ENCODE measurements at places on chromosomes 11 and 22. TPM values are rescaled to one million over a fixed set of nuclear protein-coding genes. Genes with fewer than 3 reads are reported as not detected.
A peak's percentile ranks its signal among the peaks of the same experiment; 100 is the strongest.

OR8G5 gene
- not detected for total RNA-seq

F2 gene
- not detected for total RNA-seq

DNA sequence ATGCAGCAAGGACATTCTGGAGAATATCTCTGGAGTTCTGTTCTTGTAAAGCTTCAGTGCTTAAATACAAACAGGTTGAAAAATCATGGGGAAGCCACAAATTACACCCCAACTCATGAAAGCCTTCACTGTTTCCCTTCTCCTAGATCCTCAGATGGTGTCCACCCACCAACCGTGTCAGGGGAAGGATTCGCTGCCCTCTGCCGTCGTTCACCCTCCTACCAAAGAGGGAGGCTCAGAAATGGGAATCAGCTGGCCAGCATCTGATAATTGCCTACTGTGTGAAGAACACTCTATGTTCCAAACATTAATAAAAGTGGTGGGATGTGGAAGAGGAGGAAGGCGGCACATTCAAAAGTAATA lies 7.4 kb upstream of the HEPACAM start:
- no peak overlapping the region for H3K27ac ChIP-seq
- no peak for DNase-seq
- H3K36me3 ChIP-seq: no peaks in the 10 kb centered on the region
- H3K4me1 ChIP-seq: no peaks in the 10 kb centered on the region
- H3K4me3 ChIP-seq: no peak overlapping the region

GRCh38 chr11:47986219-47986618 lies 5.9 kb downstream of the PTPRJ start:
- no peaks in the 10 kb centered on the region for H3K27me3 ChIP-seq
- peaks cover 58% of the 10 kb centered on the region for H3K4me1 ChIP-seq
- no peaks in the 10 kb centered on the region for H3K36me3 ChIP-seq
- peak overlapping the region; percentile 24 for H3K4me3 ChIP-seq

DNA sequence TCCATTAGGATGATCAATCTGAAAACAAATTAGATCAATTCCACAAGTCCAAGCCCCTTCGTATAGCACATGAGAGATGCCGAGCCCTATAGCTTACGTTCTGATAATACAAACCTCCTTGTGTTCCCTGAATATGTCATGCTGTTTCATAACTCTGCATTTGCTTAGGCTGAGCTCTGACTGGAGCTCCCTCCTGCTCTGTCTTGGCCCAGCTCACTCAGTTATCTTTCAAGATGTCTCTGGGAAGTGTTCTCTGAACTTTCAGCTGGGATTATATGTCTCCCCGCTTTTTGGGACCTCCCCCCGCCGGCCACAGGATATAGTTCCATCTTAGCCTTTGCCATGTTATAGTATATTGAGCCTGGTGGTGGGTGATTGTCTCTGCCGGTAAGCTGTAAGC lies 44.0 kb downstream of the FDX1 start:
- H3K36me3 ChIP-seq: no peaks in the 10 kb centered on the region
- H3K27me3 ChIP-seq: no peaks in the 10 kb centered on the region
- no peaks in the 10 kb centered on the region for H3K4me1 ChIP-seq
- no peak for DNase-seq

ELF5 gene
- total RNA-seq: not detected

- no peak overlapping the region for H3K4me3 ChIP-seq
- H3K27ac ChIP-seq: no peak overlapping the region
- peak; percentile 50 for DNase-seq
- no peaks in the 10 kb centered on the region for H3K27me3 ChIP-seq
- no peaks in the 10 kb centered on the region for H3K36me3 ChIP-seq
Observed at GRCh38 chr11:69101115-69101791, 52.5 kb downstream of the TPCN2 start.

- H3K27ac ChIP-seq: no peak overlapping the region
- H3K4me3 ChIP-seq: no peak overlapping the region
- H3K27me3 ChIP-seq: no peaks in the 10 kb centered on the region
- H3K4me1 ChIP-seq: peaks cover 5% of the 10 kb centered on the region
- no peaks in the 10 kb centered on the region for H3K36me3 ChIP-seq
Observed at GRCh38 chr11:123521930-123522329, 91.9 kb downstream of the GRAMD1B start.

- H3K27ac ChIP-seq: no peak overlapping the region
- no peak for DNase-seq
- no peaks in the 10 kb centered on the region for H3K27me3 ChIP-seq
- no peaks in the 10 kb centered on the region for H3K4me1 ChIP-seq
- no peaks in the 10 kb centered on the region for H3K36me3 ChIP-seq
- no peak overlapping the region for H3K4me3 ChIP-seq
Observed at GRCh38 chr11:76752321-76753143, 30.6 kb upstream of the TSKU start.

- H3K27me3 ChIP-seq: no peaks in the 10 kb centered on the region
- H3K4me3 ChIP-seq: no peak overlapping the region
- H3K36me3 ChIP-seq: no peaks in the 10 kb centered on the region
- no peak overlapping the region for H3K27ac ChIP-seq
- no peaks in the 10 kb centered on the region for H3K4me1 ChIP-seq
Observed at GRCh38 chr11:64400667-64401066, 41.7 kb downstream of the RPS6KA4 start.

GRCh38 chr11:122004446-122004845 lies 111.6 kb downstream of the BLID start:
- H3K4me1 ChIP-seq: no peaks in the 10 kb centered on the region
- H3K27me3 ChIP-seq: no peaks in the 10 kb centered on the region
- no peaks in the 10 kb centered on the region for H3K36me3 ChIP-seq
- no peak overlapping the region for H3K4me3 ChIP-seq
- H3K27ac ChIP-seq: no peak overlapping the region

GRCh38 chr11:2308713-2309112 lies 6.9 kb downstream of the TSPAN32 start:
- no peak overlapping the region for H3K27ac ChIP-seq
- no peak for DNase-seq
- no peaks in the 10 kb centered on the region for H3K36me3 ChIP-seq
- no peak overlapping the region for H3K4me3 ChIP-seq
- H3K4me1 ChIP-seq: peaks cover 41% of the 10 kb centered on the region

DNA sequence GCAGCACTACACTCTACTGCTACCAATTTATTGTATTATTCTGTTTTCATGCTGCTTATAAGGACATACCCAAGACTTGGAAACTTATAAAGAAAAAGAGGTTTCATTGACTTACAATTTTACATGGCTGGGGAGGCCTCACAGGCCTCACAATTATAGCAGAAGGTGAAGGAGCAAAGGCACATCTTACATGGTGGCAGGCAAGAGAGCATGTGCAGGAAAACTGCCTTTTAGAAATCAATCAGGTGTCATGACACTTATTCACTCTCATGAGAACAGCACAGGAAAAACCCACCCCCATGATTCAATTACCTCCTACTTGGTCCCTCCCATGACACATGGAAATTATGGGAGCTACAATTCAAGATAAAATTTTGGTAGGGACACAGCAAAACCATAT lies 49.6 kb upstream of the GLYAT start:
- H3K27ac ChIP-seq: no peak overlapping the region
- no peak for DNase-seq
- H3K27me3 ChIP-seq: peaks cover 3% of the 10 kb centered on the region
- H3K4me1 ChIP-seq: no peaks in the 10 kb centered on the region
- no peak overlapping the region for H3K4me3 ChIP-seq

GDPD4 gene
- total RNA-seq: not detected

GRCh38 chr11:77559686-77560401 lies 29.9 kb upstream of the AQP11 start:
- DNase-seq: no peak
- H3K4me1 ChIP-seq: no peaks in the 10 kb centered on the region
- H3K36me3 ChIP-seq: no peaks in the 10 kb centered on the region
- no peaks in the 10 kb centered on the region for H3K27me3 ChIP-seq

GRCh38 chr22:39311592-39312400 lies 7.6 kb downstream of the RPL3 start:
- H3K36me3 ChIP-seq: peaks cover 53% of the 10 kb centered on the region
- H3K4me3 ChIP-seq: no peak overlapping the region

DNA sequence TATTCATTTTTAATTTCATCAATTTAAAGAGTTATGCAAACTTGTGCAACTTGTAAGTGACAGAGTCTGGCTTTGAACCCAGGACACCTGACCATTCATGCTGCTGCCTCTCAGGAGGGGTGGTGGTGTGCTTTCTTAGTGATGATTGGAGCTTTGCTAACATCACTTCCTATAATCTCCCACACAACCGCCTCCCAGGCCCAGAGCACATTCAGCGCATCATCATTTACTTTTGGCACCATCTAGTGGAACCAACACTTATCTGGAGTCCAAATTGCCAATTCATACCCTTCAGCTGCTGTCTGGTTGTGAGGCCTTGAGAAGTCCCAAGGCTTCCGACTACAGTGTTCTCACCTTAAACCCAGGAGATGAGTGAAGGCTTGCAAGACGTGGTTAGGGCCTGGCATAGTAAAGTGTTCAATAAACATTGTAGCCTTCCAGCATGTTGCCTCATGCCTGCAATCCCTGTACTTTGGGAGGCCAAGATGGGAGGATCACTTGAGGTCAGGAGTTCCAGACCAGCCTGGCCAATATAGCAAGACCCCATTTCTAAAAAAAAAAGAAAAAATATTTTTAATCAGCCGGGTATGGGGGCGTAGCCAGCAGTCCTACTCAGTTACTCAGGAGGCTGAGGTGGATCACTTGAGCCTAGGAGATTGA lies 1.1 kb upstream of the TTLL1 start:
- H3K27me3 ChIP-seq: no peaks in the 10 kb centered on the region
- no peak overlapping the region for H3K27ac ChIP-seq
- no peaks in the 10 kb centered on the region for H3K36me3 ChIP-seq
- H3K4me3 ChIP-seq: no peak overlapping the region
- H3K4me1 ChIP-seq: peaks cover 15% of the 10 kb centered on the region
